Activated T-helper 1 cell treated with Interleukin-2 at 50 U/mL for 16 hours (primary cell): ENCODE measurements at places on chromosomes 7 and 10.

GRCh38 chr7:2198760-2199159 lies 34.0 kb downstream of the MAD1L1 start:
- DNase-seq: no peak

DNA sequence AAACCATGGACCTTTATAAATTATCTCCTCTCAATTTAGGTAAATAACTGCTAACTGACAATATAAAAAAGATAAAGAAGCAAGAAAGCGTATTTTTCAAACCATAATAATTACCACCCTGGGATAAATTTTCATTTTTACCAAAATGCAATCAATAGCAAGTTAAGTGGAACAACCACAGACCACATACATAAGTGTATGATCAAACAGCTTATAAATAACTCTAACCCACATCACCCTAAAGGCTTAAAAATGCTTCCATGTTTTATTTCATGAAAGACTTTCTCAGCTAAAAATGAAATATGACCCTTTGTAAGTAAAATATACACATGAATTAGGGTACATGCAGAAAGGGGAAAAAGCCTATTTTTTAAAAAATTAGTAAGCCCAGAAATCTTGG lies 156.5 kb downstream of the SGMS1 start:
- no peak for DNase-seq

DNA sequence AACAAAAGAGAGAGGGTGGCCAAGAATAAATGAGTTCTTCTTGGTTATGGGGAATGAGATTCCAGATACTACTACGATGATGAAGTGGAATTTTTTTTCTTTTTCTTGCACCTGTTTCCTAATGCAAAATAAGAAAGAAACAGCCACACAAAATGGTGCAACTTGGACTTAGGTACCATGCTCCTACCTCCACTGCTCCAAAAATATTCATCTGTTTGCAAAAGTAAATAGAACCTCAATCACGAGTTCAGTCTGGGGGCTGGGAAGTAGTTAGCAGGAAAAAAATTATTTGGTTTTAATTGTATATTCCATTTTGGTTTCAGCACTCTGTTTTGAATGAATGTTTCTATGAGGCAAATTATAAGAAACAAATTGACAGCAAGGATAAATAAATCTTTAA lies 73.5 kb downstream of the SLC25A13 start:
- no peak for DNase-seq

DNA sequence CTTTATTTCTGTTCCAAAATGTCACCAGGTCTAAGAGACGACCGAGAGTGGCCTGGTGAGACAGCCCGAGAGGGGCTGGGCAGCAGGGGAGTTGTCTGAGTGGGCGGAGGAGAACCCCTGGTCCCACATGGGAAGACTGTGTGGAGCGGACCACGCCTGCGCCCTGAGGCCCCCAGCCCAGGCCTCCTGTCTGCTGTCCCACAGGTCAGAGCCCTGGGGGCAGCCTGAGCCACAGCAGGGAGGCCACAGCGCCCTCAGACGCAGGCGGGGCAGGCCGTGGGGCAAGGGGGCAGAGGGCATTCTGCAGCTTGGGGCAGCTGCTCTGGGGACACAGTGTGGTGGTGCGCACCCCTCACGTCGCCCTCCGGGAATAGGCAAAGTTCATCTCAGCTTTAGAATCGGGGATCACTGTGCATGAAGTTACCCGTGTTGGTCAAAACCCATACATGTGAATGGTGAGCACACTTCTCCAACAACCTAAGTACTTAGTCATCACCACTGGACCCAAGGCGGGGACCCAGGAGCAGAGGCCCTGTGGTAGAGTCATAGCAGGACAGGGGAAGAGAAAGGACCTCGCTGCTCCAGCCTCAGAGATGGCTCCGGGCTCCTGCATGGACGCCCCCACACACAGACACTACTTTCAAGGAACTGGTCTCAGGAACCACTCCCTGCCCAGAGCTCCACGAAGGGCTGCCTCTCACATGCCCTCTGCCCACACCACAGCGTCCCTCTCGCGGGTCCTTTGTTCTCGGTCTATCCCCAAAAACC lies 214.7 kb downstream of the ELFN1 start:
- no peak for DNase-seq
